Right cardiac atrium (tissue), 5 donors: ENCODE measurements at places on chromosomes 3 and 15. TPM values are rescaled to one million over a fixed set of nuclear protein-coding genes. Genes with fewer than 3 reads are reported as not detected.

GOLGA8T gene
- 1.8 TPM for total RNA-seq

- no peak for DNase-seq
These were observed 156.7 kb upstream of the TLE3 start for GRCh38 chr15:70254311-70254869.

- peak; percentile 76 for DNase-seq
These were observed 1.9 kb downstream of the ZBTB47 start for GRCh38 chr3:42655331-42655888.

DNA sequence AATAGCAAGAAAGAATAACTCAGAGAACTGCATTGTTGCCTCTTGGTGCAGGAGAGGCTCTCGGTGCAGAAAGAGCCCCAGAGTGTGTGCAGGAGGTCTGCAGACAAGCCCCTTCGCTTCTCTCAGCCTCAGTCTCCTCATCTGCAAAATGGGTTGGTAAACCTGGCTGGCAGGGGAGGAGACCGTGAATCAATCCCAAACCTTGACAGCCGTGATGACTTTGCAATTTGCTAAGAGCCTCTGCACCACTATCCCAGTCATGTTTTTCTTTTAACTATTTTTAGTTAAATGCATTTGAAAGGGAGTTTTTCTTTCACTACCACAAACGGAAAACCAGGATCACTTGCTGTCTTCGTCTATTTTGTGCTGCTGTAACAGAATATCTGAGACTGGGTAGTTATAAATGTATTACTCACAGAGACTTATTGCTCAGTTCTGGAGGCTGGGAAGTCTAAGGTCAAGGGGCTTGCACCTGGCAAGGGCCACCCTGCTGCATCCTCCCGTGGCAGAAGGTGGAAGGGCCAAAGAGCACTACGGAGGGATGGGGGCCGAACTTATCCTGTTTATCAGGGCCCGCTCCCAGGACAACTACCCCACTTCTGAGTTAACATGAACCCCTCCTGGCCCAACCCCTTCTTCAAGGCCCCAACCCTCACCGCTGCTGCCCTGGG lies 14.2 kb upstream of the IQSEC1 start:
- DNase-seq: no peak

DNA sequence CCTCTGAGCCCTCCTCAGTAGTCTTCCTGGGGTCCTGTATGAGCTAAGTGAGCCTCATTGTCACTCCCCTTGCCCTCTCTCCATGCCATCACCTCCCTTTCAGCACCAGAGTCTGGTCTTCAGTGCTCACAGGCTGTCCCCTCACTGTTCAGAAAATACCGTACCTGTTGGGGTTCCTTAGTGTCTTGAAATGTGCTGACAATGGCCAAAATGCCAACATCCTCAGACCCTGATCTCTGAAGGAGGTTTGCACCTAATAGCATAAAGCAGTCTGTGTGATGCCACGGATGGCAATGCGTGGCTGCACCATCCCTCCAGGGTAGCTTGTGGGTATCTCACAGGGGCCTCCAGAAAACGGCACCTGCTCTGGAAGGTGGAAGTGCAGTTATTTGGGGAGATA lies 301.0 kb upstream of the TLE3 start:
- no peak for DNase-seq

DNA sequence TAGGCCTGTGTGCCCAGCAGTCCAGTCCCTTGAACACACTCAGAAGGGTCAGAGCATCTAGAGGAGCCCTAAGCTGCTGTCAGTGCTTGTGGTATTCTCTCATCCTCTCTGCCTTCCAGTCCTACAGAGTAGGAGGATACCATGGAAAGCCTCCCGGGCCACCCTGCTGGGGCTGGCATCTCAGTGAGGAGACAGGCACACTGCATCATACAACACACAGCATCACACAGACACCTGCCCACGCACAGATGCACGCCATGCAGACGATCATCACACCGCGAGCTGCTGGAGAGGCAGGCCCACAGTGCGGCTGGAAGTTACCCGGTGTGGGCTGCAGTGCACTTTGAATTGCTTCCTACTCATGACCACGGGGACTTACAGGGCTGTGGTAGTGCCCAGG lies 15.2 kb downstream of the GABRA5 start:
- no peak for DNase-seq

DNA sequence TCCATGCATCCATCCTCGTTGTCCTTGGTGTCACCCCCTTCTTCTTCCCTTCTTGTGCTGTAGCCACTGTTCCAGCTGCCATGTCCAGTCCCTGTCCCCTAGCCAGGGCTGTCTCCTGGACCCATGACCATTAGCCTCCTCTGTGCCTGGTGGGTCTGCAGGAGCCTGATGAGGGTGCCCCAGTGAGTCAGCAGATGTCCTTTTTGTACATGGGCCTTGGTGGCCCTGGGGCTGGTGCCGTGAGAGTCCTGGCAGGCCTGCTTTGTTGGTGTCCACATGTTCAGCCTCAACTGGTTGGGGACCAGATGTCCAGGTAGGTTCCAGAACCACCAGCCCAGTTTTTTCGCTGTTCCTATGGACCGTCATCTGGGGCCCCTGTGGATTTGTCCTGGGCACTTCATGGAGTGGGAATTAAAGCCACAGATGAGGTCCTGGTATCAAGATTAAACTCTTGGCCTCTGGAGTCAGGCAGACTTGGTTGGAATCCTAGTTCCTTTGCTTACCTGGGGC lies 66.1 kb downstream of the FBLN2 start:
- peak; percentile 21 for DNase-seq

DNA sequence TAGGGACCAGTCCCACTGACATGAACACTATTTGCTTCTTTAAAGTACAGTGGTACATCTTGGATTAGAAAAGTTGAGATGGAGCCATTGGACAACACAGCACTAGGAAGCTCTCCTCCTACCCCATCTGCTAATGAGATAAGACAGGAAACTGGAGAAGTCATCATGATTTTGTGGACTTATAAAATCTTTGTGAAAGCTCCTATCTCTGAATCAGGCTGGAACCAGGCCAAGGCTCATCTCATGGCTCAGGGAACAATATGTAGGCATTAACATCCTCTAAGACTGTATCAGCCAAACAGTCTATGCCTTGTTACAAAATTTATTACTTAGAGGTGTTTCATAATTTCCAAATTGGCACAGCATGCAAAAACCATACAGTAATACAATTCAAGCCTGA lies 84.1 kb downstream of the BOC start:
- no peak for DNase-seq

- DNase-seq: no peak
These were observed 37.3 kb downstream of the TMOD3 start for GRCh38 chr15:51866751-51867150.
